Motor neuron (in vitro differentiated cells): ENCODE measurements at places on chromosomes 11 and 22. TPM values are rescaled to one million over a fixed set of nuclear protein-coding genes. Genes with fewer than 3 reads are reported as not detected.
A peak's percentile ranks its signal among the peaks of the same experiment; 100 is the strongest.

ROBO4 gene
- 0.17 and 0.68 TPM in 2 replicates for total RNA-seq

ARHGAP20 gene
- 2.1 and 2.4 TPM in 2 replicates for total RNA-seq

PRR5L gene
- 21.8 and 26.9 TPM in 2 replicates for total RNA-seq

RTCB gene
- 85.6 and 96.3 TPM in 2 replicates for total RNA-seq

MMP7 gene
- total RNA-seq, result 0.73 TPM in 1 of 2 replicates, not detected in the other

POU2AF2 gene
- total RNA-seq, result 1.0 and 1.6 TPM in 2 replicates

CNGA4 gene
- 0.81 and 1.6 TPM in 2 replicates for total RNA-seq

MS4A6E gene
- total RNA-seq, result not detected in 2 replicates

ZP1 gene
- 0.50 TPM in 1 of 2 replicates, not detected in the other for total RNA-seq

SYT12 gene
- total RNA-seq, result 1.9 and 2.0 TPM in 2 replicates

OR52H1 gene
- 0.51 TPM in 1 of 2 replicates, not detected in the other for total RNA-seq

SRRD gene
- total RNA-seq, result 12.5 and 15.8 TPM in 2 replicates

- peak; percentile 0 for ATAC-seq
Measured at GRCh38 chr11:46237248-46238077, 40.0 kb upstream of the CREB3L1 start.

DNA sequence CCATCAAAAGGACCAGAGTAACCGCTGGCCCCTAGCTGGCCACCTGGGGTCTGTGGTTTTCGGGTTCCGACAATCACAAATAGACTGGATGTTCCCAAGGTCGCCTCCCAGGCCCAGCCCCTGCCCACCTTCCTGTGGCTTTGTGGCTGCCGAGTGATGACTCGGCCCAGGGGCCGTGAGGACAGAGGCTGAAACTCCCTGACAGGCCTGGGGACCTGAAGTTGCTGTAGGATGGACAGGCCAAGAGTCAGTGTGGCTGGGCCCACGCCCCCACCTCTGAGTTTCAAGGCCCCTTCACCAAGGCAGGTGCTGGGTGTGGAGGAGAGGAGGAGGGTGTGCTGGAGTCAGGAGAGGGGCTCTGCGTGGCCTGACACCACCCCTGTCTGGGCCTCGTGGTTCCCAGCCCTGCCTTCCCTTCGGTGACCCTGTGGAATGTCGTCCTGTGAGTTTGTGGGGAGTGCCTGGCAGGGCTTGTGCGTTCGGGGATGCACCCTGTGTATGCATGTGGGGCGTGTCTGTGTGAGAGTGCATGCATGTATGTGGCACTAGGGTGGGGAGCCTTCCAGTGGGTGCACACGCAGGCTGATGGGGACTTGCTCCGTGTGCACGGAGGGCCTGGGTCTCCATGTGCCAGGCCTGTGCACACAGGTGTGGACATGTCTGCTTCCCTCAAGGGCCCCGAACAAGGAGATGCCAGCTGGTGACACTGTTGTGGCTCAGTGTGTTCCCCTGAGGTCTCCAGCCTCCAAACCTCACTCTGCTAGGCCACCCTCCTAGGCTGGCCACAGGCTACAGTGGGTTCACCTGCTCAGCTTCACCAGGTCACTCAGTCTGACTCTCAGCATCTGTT, 8.4 kb upstream of the MGAT3 start:
- peak; percentile 9 for ATAC-seq

GRCh38 chr11:102396708-102397563, 49.9 kb downstream of the BIRC2 start:
- ATAC-seq, result no peak

DNA sequence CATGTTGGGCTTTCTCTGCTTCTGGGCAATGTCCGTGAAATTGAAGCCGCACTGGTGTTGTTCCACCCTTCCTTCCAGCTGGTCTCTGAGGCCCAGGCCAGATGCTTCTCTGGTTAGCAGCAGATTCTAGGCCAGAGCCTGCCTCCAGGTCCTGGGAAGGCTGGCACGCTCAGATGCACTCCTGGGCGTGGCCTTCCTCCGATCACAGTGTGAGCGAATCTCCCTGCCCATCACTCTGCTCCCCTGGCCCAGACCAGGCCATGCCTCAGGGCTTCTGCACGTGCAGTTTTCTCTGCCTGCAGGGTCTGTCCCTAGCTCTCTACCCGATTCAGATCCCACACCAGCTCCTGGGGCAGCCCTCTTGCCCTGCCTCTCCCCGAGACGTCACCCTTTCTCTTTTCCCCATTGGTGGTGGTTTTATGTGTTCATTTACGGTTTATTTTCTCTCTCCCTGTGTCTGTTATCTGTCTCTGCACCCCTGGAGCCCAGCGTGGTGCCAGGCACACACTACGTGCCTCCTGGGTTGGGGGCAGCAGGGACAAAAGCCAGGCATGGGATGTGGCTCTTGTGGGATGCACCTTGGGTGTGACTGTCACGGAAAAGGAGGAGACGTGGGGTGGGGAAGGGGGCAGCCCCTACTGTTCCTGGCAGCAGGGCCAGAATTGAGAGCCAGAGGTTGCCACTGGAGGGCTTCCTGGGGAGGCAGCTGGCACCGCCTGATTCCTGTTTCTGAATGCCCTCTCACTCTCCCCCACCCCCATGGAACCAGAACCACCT, 66.0 kb downstream of the KCNQ1 start:
- ATAC-seq, result no peak

DNA sequence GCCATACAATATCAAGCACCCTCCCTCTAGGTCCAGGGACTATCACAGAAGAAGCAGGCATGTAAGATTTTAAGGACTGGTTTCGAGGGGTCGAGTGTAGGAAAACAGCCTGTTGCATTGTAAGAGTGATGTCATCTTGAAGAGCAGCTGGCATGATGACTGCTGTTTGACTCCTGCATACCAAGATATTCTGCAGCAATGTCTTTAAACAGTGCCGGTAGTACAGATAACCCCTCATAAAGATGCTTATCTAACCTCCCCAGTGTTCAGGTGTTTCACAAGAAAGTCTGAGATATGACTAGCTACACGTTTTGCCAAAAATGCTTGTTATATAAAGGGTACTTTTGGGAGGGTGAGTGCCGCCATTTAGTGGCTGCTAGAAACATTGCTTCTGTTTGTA, 12.0 kb downstream of the FAM111A start:
- no peak for ATAC-seq

DNA sequence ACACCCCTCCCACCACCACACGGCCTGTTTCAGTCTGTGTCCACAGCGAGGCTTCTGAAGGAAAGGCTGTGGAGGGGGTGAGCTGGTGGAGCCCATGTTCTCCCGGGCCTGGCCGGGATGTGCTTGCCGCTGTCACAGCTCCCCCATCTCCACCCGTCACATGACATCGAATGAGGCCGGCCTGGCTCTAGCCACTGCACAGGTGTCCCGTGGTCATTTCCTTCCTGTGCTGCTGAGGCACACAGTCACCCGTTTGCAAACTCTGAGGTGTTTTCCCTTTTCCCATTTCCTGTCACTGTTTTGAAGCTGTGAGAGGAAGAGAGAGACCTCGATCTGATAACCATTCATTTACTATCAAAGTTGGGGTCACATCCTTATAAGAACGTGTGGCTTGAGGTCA, 55.7 kb upstream of the CLDN5 start:
- no peak for ATAC-seq

GRCh38 chr11:92473736-92474135, 249.1 kb downstream of the FAT3 start:
- ATAC-seq, result no peak

DNA sequence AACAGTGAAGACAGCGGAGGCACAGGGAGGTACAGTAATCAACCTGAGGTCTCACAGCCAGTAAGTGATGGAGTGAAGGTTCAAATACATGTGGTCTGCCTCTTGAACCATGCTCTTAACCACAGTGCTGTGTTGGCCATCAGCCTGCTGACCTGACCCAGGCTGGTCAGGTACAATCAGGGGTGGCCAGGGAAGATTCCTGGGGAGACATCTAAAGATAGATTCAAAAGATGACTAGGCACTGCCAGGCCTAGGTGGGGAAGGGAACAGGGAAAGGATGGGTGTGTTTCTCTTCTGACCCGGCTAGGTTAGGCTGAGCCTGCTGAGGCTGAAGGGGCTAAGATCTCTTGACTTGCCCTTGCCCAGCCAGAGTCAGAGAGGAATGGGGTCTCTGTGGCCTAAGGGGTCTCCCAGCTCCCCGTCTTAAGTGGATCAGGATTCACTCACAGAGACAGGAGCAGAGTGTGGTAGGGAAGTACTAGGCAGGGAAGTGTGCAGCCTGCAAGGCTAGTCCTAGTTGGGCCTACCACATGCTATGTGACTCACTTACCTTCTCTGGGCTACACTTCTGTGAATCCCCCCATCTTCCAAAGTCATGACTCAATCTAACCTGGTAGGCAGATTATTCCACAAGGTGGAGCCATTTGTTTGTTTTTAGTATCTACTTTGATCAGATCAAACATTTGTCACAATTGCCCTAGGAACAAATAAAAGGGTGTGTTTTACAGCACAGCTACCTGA, 10.4 kb upstream of the SREBF2 start:
- ATAC-seq, result peak; percentile 42

- peak; percentile 69 for ATAC-seq
Measured at GRCh38 chr11:19673924-19674729, 38.5 kb upstream of the NAV2 start.

- ATAC-seq, result no peak
Measured at GRCh38 chr11:70265341-70265740, 5.1 kb upstream of the PPFIA1 start.

- no peak for ATAC-seq
Measured at GRCh38 chr11:78040691-78041379, 17.8 kb upstream of the KCTD14 start.

- ATAC-seq, result no peak
Measured at GRCh38 chr11:126502982-126503381, 147.5 kb downstream of the ST3GAL4 start.

GRCh38 chr22:17235861-17236260, 16.6 kb upstream of the ADA2 start:
- no peak for ATAC-seq

GRCh38 chr11:94144216-94144615, 15.6 kb downstream of the PANX1 start:
- peak; percentile 39 for ATAC-seq

- no peak for ATAC-seq
Measured at GRCh38 chr22:31222736-31223135, 10.6 kb downstream of the LIMK2 start.

- ATAC-seq, result no peak
Measured at GRCh38 chr22:42287174-42287890, 16.9 kb upstream of the TCF20 start.

- peak; percentile 71 for ATAC-seq
Measured at GRCh38 chr11:69934861-69935494, 115.8 kb upstream of the FGF3 start.

DNA sequence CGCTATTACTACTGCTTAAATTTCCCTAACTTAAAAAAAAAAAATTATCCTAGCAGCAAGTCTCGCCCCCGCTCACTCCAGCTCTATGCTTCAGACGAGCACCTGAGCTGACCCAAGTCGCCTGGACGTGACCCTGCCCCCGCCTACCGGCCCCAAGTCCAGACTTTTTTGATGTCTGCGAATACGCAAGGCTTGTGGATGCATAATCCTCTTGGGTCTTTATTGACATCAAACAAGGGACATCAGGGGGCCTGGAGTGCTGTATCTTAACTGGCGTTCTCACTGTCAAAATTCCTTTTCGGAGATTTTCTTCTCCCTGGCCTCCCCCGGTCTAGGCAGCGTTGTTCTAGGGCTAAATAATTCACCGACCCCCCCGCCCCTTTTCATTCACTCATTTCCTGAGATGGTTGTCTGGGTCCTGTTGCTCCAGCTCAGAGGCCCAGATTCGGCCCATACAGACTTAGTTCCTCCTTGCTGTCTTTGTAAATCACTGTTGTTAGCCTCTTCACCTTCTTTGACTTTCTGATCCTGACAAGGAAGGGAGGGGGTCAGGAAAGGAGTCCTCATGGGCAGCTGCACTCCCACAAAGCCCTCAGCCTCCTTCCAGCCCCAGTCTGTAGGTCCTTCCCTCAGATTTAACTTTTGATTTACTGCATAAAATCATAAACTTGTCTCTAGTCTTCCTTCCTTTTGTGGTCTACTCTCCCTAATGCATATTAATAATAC, 601 bp upstream of the LRP4 start:
- no peak for ATAC-seq

DNA sequence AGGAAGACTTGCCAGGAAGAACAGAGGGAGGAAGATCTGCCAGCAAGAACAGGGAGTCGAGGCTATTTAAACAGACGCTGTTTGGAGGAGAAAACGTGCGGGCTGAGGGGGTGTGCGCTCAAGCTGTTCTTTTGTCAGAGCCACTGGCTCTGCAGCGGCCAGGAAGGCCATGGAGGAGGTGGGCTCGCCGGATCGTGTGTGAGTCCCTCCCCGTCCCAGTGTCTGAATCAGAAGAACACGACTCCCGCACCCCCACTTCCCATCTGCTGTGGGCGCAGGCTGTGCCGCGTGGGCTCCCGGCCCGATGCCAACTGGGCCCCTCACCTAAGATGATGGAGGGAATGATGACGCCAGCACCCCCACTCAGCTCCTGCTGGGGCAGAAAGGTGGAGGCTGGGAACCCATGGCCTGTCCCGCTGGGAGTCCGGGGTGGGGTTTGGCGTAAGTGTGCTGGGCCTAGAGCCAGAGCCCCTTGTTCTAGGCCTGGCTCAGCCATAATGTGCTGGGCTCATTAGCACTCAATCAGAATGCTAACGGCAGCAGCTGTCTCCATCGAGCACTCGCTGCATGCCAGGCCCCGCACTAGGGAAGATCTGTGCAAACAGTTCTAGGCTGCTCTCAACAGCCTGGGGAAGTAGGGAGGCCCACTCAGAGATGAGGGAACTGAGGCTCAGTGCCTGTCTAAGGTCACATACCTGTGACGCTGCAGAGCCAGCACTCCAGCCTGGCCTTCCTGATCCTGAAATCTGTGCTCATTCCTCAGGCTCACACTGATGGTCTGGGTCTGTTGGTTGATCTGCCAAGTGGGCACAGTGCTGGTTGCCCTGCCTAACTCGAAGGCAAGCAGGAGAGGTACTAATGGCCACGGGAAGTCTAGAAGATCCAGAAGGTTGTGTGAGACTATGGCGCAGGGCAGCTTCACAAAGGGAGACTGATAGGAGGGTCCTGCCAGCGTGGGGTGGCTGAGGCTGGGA, 11.5 kb downstream of the NPTXR start:
- ATAC-seq, result no peak

GRCh38 chr11:72736452-72737069, 15.6 kb downstream of the ARAP1 start:
- ATAC-seq, result no peak

- ATAC-seq, result no peak
Measured at GRCh38 chr22:27985323-27986275, 66.5 kb upstream of the PITPNB start.

DNA sequence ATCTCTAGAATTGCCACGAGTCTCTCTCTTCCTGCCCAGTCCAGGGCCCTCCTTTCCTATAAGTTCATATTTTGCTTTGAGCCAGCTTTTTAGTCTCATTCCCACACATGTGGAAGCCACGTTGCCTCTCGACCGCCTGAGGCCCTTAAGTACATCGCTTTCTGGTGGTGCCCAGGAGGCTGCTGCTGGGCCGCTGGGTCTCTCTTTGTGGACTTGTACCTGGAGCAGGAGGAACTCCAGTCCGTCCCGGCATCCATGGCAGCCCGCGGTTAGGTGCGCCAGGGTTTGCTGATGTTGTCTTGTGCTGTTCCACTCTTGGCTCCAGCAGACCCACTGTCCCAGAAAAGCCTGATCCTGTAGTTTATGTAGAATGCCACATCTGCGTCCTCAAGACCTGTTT, 41.0 kb downstream of the NAT10 start:
- ATAC-seq, result no peak
